NCI-H187 treated with DMSO at 0.1 percent for 48 hours (cell line): ENCODE measurements at places on chromosomes 6 and 20.

DNA sequence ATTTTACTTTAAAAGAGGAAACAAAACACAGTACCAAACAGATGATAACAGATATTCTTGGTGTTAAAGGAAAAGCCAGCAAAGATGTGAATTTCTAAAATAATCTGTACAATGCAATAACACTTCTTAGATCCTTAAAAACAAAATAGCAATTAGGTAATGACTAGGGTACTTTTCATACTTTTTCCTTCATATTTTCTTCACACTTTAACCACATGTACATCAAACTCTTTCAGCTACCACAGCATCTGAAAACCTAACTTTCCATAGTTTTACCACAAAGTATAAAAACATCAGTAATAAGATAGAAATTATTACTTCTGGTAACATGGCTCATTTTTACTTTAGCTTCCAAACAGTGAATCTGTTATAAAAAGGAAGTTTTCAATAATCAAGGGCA lies 141.3 kb downstream of the MMS22L start:
- DNase-seq = no peak

DNA sequence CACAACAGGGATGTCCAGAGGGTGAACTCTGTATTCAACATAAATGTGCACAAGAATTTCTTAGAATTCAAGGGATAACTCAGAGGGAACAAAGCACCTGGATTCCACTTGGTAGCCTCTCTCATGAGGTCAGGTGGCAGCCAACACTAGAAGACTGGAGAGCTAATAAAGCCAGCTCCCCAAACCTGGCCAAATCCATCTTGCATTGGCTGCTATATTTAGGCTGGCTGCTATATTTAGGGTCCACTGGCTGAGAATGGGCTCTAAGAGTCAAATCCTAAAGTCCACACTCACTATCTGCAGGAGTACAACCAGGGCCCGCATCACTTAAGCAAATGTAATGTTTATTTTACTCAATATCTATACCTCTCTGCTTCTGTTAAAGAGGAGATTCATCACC lies 20.0 kb downstream of the TBC1D7 start:
- DNase-seq = no peak

DNA sequence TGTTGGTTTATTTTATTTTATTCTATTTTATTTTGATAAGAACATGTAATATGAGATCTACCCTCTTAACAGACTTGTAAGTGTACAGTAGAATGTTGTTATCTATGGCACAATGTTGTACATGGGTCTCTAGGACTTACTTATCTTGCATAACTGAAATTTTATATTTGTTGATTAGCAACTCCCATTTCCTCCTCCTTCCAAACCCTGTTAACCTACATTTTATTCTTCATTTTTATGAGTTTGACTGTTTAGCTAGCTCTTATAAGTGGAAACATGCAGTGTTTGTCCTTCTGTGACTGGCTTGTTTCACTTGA lies 37.9 kb upstream of the BCAS1 start:
- DNase-seq = no peak

- no peak for DNase-seq
Observed at GRCh38 chr20:58652606-58653294, 1.7 kb downstream of the STX16 start.

- no peak for DNase-seq
Observed at GRCh38 chr6:25615471-25615870, 36.5 kb upstream of the SCGN start.

DNA sequence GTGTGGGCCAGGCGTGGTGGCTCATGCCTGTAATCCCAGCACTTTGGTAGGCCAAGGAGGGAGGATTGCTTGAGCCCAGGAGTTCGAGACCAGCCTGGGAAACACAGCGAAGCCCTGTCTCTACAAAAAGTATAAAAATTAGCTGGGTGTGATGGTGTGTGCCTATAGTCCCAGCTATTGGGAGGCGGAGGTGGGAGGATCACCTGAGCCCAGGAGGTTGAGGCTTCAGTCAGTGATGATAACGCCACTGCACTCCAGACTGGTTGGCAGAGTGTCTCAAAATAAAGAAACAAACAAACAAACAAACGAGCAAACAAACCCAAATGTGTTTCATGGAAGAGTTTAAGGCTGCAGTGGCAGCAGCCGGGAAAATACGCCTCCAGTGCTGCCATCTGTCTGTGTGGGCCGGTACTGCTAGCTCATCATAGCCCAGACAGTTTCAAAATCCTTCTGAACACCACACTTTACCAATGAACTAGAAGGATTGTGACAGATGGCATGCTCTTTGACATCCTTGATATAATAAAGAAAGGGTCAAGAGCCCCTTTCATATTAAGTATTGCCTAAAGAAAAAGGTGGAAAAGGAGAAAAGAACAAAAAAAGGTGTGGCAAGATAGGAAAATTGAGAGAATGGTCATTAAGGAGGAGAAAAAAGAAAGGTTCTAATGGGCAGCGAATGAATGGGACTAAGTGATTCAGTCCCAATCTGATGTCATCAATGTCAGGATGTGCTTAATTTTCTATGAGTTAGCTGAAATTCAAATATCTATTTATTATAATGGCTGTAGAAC lies 298.6 kb downstream of the SYNE1 start:
- DNase-seq = no peak

GRCh38 chr20:50208085-50208491 lies 17.5 kb downstream of the CEBPB start:
- no peak for DNase-seq

DNA sequence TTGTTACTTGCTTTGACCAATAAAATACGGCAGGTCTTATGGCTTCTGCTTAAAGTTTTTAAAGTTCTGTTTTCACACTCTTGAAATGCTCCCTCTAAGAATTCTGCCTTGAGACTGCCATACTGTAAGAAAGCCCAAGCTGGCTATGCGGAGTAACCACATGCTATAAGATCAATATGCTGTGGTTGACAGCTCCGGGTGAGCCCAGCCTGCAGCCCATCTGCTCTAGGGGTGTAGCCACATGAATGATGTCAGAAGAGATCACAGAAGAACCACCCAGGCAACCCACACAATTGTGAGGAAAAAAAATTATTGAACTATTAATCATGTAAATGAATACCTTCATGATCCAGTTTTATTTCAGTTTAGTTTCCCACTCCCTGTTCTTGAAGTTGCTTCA lies 26.1 kb upstream of the SH3BGRL2 start:
- no peak for DNase-seq

GRCh38 chr6:11153447-11153846 lies 41.9 kb upstream of the ERVFRD-1 start:
- no peak for DNase-seq

GRCh38 chr6:18101873-18102272 lies 20.6 kb downstream of the NHLRC1 start:
- DNase-seq = no peak

DNA sequence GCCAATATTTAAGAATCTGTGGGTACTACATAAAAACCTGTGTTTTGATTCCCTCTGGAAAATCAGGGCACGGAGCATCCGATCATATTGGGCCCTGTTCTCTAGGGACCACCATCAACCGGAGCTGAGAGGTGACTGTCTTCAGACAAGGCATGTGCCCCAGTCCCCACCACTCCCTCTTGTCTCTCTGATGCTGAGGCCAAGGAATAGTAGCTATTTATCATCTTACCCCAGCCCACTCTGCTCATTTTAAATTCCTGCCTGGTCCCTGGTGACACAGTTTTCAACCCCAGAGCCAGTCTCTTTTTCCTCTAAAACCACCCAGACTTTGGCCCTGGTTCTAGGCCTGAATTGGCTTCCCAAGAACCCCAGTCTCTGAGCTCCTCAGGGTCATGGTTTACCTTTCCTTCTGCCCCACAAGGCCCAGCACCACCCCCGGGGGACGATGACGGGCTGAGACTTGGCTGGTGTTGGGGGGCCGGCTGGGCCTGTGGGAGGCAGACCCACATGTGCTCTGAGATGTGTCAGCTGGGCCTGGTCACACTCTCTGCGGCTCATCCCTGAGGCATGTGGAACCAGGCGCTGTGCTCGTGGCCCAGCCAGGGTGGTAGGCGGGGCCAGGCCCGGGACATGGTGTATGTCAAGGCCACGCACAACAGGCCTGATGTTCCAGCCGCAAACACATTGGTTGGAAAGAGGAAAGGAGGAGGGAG lies 114.4 kb downstream of the CEBPB start:
- no peak for DNase-seq

GRCh38 chr6:131640100-131640499 lies 3.0 kb downstream of the ENPP3 start:
- no peak for DNase-seq

DNA sequence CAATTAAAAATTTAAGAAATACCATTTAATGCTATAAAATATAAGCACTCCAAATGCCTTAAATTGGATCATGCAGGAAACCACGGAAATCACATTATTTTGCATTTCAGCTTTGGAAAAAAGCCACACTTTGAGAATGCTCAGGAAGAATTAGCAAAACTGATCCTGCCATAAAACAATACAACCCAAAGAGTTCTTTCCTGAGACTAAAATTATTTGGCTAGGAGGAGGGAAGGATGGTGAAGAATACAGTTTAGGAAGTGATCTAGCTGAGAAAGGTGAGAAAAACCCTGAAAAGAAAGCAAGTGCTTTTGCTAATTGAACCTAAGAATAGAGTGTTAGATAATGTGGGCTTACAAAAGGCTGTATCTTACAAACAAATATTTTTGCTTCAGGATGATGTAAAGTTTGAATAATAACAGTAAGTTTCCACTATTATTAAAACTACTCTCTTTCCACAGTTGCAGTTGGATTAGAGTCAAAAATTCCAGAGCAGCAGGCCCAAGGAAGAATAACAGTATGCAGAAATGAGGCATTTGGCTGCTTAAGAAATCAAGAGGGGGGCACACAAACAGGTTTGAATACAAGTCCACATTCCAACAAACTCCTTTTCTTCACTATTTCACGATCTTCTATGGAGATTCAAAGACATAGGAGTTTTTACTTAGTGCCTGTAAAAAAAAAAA lies 565.4 kb downstream of the RFPL4B start:
- DNase-seq = no peak

DNA sequence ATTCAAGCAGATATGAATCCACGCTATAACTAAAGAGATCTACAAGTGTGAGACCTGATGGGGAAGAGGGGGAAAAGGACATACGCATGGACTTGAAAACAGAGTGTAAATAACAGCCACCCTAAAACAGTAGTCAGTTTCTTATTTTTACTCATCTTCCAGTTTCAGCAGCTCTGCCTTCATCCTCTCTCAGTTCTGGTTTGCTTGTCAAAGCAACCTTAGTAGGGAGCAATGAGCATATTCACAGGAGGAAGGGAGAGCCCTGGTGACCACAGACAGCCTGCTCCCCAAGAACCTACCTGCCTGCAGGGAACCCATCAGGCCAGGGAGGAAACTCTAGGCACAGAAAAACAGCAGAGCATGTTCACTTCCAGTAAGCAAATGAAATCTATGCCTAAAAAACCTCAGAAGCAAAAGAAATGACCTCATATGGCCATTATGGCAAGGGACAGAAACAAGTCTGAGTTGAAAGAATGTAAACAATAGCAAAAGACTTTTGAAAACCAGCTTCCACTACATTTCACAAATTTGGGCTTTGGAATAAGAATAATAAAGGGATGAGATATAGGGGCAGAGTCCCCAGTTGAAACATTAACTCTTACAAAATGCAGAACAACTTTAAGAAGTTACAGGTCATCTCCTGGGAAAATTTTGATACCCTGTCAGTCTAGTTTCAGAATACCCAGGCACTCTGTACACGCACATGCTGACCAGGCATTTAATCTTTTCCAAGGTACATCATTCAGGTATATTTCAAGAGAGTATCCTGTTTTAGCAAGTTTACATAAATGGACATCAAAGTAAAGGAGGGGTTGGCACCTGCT lies 120.8 kb upstream of the BCLAF1 start:
- no peak for DNase-seq

DNA sequence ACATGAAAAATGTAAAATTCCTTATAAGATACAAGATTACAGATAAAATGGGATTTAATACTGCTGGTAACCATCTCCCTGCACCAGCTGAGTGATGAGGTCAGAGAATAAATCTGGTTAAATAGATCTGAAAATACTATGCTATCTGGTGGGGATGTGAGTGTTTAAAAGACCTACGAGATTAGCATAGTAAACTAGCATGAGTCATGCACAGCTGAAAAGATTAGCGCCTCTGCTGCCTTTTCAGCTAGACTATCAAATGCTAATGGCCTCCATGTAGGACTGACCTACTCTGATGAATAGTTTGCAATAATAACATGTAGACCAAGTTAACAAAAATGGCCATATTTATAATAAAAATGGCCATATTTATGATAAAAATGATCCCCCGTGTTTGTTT lies 553.3 kb downstream of the C6orf118 start:
- no peak for DNase-seq

- DNase-seq = no peak
Observed at GRCh38 chr6:155274533-155274932, 10.7 kb downstream of the CLDN20 start.

- DNase-seq = no peak
Observed at GRCh38 chr6:42693725-42694323, 28.6 kb downstream of the PRPH2 start.

DNA sequence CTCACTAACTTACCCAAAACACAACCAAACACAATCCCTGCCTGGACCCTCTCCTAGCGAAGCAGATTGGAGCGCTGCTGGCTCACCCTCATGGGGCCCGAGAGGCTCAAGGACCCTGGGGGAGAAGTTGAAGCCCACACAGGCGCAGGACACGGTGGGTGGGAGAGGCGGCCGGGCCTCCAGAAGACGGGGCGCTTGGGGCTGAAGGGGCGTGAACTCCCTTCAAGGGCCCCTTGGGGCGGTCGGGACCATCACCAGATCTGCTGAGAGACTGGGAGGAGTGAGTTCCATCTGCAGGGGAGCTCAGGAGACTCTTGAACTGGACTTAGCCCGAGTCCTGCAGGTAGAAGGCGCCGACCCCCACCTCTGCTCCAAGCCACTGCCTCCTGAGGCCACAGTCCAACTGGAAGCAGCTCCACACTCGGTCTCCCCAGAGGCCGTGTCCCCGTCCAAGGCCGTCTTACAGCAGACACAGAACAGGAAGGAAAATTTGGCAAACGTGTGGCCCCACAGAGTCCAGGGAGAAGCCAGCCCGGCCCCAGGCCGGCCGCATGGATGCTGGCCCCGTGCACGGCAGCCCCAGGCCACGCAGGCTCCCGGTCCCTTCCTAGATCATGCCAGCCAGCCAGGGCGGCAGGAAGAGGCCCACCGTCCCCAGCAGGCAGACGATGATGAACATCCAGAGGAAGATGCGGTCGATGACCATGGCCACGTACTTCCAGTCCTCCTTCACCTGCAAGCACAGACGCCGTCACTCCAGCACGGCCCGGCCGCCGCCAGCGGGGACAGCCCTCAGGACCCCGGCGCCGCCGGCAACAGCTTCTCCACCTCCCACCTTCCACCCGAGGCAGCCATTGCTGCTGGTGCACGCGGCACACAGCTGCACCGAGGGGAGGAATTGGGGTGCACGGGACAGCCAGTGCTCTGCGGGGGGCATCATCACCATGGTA lies 14.7 kb downstream of the CHRNA4 start:
- DNase-seq = no peak

- no peak for DNase-seq
Observed at GRCh38 chr6:18055714-18056382, 66.6 kb downstream of the NHLRC1 start.

- no peak for DNase-seq
Observed at GRCh38 chr6:35078226-35078850, 62.8 kb downstream of the TCP11 start.

GRCh38 chr6:99821164-99821563 lies 172.9 kb downstream of the MCHR2 start:
- no peak for DNase-seq
